H1 (cell line): ENCODE measurements at places on chromosomes 4 and X.

GRCh38 chr4:82247171-82247570 is 126.6 kb downstream of the HNRNPD start:
- DNase-seq: no peak

GRCh38 chrX:113390531-113390930 is 549.9 kb upstream of the AMOT start:
- DNase-seq: no peak

GRCh38 chrX:24838629-24839028 is 144.9 kb downstream of the POLA1 start:
- DNase-seq: no peak

DNA sequence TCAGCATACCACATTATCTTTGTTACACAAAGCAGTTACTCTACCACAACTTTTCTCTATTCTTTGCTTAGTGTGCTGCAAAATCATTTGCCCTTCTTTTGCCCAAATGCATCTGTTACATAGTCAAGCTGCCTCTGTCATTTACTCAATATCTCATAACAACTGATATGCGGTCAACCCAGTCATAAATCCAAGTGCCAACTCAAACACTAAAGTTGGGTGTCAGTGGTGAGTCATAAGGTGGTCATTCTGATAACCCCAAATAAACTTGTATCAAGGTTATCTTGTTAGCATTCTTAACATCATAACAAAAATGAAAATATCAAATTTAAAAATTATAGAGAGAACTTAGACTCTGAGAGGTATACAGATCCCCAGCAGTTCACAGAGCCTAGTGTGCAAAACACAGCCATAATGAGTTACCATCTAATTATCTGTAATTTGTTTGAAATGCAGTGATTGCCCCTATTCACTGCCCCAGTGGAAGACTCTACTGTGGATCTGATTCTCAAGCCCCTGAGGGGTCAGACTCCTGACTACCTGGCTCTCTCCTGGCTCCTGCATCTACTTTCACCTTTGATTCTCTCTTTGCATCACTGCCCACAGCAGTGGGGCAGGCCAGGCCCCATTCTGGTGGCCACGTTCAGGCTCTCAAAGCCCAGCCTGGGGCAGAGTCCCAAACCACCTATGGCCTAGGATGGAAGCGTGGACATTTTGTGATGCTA is 29.2 kb downstream of the TBC1D9 start:
- DNase-seq: no peak

DNA sequence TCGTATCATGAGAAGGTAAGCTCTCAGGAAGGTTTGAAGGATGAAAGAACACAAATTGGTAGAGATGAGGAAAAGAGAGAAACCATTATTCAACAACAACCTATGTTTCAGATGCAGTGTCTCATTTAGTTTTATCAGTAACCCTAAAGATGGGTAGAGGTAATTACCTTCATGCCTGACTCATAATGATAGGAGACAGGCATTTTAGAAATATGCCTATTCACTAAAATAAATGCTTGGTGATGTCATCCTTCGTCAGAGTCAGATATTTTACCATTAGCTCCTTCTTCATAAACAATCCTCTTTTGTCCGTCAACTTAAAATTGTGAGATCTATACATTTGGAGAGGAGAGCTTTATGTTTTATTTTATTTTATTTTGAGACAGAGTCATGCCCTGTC is 21.5 kb upstream of the RNF150 start:
- DNase-seq: no peak
